Ammon's horn (tissue), 1 donor: ENCODE measurements at places on chromosomes 6 and 20.

DNA sequence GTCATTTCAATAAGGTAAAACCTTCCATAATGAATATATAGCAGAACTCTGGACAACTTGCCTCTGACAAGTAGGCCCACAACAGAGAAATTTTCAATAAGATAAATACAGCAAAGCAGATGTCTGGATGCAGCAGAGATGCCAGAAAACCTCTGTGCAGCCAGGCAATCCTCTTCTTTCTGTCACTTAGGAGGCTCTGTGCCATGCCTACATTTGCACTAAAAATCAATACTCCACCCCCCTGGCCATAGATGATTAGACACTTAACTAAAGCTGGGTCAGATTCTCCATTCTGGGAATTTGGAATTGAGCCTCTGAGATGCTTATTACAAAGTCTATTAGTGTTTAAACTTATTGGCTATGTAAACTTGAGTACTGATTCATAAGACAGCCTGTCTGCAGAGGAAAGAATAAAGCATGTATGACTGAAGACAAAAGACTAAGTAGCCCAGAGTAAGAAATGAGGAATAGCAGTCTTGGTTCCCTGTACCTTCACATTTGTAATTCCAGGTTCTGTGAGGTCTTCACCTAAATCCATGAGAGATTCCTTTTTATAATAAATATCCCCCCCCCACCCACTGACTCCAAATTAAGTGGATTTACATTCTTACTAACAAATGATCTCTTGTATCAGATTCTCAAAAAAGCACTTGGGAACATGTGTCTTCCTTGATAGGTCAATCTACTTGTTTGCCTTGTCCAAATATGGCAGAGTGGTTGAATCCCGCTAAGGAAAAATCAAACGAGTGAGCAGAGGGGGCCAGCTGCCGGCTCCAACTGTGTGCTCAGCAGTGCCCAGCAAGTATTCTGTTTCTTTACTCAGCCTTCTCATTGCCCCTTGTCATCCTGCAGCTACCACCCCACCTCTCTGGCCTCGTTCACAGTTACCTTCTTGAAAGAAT lies 20.4 kb downstream of the MAN1A1 start:
- DNase-seq, result no peak

DNA sequence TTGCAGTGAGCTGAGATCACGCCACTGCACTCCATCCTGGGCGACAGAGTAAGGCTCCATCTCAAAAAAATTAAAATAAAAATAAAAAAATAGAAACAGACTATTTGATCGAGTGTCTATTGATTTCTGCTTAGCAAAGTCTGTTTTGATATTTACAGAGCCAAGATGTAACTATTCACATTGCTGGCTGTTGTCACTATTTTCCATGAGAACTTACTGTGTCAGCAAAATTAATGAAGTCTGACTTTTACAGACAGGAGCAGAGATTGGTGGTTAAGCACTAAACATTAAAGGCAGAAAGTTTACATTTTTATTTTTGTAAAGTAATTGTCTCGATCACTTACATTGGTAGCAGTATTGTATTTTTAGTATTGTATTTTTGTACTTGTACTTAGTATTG lies 85.0 kb upstream of the CCDC28A start:
- no peak for DNase-seq

GRCh38 chr20:22999756-23000155 lies 35.4 kb upstream of the SSTR4 start:
- DNase-seq, result peak; percentile 19

- DNase-seq, result no peak
Observed at GRCh38 chr20:52422574-52423336, 231.2 kb upstream of the ZFP64 start.

GRCh38 chr6:114068116-114068515 lies 97.2 kb upstream of the HDAC2 start:
- DNase-seq, result no peak

- DNase-seq, result no peak
Observed at GRCh38 chr6:36701401-36701991, 3.9 kb downstream of the RAB44 start.
